NCI-H187 (cell line): ENCODE measurements at places on chromosomes 12 and 14.

DNA sequence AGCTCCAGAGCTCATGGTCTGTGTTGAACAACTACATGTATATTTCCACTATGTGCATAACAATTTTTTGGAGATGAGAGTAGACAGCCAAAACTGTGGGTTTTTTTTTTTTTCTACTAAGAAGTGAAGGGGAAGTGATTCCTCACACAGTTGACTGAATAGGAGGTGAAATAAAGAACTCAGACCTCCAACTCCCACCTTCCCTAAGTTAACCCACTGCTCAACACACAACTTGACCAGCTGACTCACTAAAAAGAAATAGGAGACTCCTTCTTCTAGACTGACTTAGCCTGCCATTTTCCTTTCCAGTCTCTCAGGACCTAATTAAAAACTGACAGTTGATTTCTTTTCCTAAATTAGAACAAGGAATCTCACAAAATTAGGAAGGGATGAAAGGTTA is 1.7 kb downstream of the M6PR start:
- no peak for DNase-seq

GRCh38 chr12:121748218-121748570 is 35.6 kb downstream of the TMEM120B start:
- no peak for DNase-seq

DNA sequence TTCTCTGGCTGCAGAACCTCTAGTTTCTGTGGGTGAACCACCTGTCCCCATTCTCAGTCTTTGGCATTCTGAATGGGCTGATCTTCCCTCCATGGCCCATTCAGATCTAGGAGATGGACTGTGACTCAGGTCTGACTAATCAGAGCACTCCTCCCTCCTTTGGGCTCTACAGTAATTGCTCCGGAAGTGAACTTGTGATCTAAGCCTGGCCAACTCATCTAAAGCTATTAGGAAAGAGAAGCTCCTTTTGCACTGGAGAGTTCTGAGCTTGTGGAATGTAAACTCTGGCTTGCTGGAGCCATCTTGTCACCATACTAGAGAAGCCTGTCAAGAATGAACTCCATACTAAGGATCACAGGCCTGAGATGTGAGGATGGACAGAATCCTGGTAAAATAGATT is 168.2 kb downstream of the SUDS3 start:
- no peak for DNase-seq

DNA sequence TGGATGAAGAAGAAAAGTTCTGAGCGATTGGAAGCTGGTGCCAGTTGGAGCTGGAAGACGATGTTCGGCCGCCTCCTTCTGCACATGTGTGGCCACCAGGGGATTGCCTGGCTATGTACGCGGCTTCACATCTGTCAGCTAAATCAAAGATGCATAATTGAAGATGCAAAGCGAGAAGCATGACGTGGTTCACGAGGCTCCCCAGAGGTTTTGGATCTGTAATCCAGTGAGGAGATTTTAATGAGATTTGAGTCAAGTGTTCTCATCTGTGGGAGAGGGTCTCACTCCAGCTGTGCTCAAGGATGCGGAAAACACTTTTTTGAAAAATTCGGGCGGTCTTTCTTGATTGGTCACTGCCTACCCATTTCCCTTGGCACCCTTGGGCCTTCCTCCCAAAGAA is 94.6 kb downstream of the PAX9 start:
- DNase-seq: no peak

GRCh38 chr14:35390577-35391387 is 13.8 kb downstream of the NFKBIA start:
- no peak for DNase-seq

DNA sequence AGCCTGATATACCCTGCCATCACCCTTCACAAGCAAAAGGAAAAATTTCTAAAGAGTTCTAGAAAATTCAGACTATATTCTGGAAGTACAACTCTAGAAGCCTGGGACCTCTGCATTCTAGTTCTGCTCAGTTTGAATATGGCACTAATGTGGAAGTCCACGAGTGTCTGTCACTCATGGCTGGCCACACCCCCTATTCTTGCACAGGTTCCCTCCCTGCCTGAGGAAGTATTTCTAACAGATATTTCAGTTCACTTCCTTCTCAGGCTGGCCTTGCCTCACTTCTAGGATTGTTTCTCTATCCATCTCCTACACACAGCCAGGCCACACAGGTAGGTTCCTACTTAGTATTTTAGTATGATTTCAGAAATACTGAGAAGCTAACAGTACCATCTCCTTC is 67.4 kb downstream of the PHLDA1 start:
- no peak for DNase-seq

DNA sequence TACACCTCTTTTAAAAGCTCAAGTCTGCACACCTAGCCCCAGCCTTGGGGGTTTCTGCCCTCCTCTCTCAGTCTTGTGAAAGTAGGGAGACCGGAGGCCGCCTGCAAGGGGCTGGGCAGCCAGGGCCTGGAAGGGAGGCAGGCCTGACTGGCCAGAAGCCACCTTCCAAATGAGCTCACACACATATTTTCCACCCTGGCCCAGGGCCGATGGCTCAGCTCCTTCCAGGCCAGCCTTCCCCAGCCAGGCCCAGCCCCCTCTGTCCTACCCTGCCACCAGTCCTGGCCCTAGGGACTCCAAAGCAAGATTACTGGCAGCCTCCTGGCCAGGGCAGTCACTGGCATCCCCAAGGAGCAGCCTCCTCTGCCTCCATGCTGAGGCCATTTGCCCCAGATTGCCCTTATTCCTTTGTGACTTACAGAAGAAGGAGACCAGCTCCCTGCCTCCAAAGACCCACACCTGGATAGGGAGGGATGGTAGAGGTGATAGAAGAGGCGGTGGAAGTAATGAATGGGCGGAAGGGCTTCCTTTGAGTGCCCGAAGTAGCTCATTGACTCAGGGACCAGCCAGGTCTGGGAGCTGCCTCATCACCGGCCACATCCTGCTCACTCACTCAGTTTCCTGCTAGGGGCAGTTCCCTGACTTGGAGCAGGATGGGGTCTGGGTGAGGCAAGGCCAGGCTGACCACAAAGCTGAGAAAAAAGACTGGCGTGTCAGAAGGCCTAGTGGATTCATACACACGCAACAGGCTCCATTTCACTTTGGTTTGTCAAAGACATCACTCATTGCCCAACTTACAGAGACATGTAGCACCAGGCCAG is 14.8 kb downstream of the MMP14 start:
- no peak for DNase-seq

DNA sequence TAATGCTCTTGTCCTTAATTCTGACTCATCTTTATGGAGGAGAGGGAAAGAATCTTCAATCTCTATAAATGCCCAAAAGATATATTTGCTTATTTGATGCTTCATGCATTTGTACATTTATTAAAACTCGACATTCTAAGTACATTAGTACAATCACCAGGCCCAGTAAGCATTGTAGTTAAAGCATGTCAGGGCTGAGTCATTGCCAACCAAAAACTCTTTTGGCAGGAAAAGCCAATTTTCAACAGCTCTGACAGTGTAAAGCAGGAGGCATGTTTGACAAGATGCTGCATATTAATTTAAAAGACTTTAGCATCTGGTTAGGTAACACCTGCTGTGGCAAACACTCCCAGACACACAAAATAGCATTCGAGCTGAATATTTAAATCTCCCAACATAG is 290.9 kb downstream of the PPFIA2 start:
- DNase-seq: no peak

GRCh38 chr12:6380141-6381121 is 3.5 kb upstream of the LTBR start:
- DNase-seq: no peak

- no peak for DNase-seq
Observed at GRCh38 chr12:51884676-51885229, 3.1 kb upstream of the ANKRD33 start.

DNA sequence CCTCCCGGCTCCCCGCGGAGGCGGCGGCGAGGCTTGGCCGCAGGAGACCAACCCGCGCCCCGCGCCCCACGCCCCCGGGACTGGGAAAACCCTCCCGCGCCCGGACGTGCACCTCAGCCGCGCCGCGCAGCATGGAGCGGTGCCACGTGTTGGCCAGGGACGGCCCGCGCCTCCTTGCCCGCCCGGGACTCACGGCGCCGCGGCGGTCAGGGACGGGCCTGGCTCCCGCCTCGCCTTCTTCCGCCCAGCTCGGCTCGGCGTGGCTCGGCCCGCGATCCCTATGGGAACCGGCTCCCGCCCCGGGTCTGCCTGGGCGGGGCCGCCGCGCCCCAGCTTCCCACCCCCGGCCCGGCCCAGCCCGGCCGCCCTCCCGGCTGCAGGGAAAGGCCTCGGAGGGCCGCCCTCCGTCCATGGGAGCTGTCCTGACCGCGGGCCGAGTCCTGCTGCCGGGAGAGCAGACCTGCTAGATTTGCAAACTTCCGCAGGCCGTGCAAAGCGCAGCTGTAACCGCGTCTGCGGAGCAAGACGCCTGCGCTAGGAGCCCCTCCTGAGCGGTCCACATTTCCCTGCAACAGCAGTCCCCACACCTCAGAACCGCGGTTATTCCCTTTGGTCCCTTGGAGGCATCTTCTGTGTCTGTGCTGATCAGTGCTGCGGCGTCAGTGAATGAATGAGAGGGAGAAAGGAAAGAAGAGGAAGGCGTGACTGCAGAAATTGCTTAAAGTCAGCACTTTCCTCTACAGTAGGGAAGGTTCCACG is at the start of gene CDKL1:
TSS of gene CDKL1 (minus strand) at position 251 of the 759 bp plus-strand sequence. CDS start 1,013 bp downstream, outside the sequence.
- DNase-seq: no peak

GRCh38 chr14:81509838-81510452 is 23.7 kb downstream of the SEL1L start:
- no peak for DNase-seq

DNA sequence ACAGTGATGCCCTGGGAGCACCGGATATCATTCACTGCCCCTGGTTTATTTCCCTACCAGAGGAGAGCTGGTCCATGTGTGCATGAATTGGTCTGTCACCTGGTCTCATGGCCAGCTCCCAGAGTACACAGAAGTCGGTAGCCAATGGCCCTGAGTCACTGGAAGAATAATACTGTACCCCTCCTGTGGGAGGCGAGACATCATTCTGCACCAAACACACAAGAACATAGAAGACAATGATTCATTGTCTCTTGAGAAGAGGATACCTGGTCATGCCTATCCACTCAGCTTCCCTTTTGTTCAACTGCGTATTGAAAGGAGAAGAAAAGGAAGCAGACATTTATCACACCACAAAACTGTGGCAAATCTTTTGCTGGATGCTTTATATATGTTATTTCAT is 216.2 kb downstream of the DPF3 start:
- DNase-seq: no peak

- no peak for DNase-seq
Observed at GRCh38 chr14:22178333-22178839, 410.6 kb downstream of the DAD1 start.

DNA sequence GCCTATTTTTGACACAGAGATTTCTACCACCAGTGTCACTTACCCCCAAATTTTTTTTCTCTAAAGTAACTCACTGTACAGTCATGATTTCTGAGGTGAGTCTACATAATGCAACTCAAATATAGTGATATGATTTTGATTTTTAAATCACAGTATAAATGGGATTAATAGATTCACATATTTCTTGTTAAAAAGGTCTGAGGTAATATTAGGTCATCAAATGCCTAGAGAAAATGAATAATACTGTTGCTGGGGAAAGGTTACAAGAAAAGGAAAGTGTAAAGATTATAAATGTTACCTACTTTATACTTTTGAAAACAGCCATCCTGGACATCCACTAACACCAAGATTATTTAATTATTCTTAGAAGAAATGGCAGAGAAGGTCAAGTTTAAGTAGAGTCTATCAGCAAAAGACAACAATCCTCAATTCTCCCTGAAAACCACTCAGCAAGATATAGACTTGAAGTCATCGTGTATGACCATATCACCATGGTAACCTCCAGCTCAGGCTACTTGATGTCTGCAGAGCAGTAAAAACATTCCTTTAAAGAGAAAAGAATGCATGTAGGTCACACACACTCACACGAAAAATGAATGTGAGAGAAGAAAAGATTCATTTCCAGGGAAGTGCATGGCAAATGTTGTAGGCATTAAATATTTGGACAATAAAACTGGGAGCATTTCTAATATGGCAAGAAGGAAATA is 58.7 kb downstream of the CCDC59 start:
- no peak for DNase-seq

DNA sequence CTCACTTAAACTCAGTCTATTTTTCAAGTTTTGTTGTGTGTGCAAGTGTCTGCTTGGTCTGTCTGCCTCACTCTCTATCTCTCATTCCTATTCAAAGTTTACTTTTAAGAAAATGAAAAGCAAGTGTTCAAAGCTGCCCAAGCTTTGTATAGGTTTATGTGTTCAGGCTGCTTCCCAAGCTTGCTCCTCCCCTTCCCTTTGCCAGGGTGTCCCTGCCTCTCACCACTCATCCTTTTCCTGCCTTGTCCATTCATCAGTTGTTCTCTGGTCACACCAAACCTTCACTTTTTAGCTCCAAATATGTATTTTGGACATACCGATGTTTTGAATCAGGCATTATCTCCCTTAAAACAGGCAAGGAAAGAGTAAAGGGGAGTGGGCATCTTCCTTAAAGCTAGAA is 41.3 kb downstream of the STK38L start:
- DNase-seq: no peak

- no peak for DNase-seq
Observed at GRCh38 chr14:72741826-72742117, 152.1 kb downstream of the DPF3 start.

- DNase-seq: no peak
Observed at GRCh38 chr14:79656056-79656455, 555.2 kb downstream of the DIO2 start.

- no peak for DNase-seq
Observed at GRCh38 chr12:2553388-2554126, 241.2 kb upstream of the FKBP4 start.

DNA sequence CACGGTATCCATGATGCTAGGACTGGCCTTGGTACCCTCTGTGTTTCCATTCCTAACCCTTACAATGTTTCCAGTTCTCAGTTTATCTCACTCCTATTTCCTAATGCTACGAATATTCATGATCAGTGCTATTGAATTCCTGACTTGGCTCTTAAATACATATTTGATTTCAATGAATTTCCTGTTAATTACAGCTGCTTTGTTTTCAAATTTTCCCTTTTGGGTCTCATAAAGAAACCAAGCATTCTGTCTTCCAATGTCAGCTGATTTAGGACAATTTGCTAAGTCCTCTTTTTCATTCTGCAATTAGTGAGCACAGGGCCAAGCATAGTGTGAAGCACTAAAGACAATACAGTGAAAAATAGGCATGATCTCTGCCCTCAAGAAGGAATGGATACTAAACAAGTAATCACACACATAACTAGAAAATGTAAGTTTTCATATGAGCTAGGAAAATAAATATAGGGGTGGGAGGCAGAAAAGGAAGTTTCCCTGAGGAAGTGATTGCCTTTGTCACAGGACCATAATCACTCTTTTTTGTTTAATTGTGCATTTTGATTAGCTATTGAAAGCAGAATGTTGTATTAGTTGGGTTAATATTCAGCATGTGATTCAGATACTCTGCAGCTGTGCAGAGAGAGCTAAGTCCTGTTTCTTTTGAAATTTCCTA is 88.5 kb downstream of the KCNC2 start:
- DNase-seq: no peak

DNA sequence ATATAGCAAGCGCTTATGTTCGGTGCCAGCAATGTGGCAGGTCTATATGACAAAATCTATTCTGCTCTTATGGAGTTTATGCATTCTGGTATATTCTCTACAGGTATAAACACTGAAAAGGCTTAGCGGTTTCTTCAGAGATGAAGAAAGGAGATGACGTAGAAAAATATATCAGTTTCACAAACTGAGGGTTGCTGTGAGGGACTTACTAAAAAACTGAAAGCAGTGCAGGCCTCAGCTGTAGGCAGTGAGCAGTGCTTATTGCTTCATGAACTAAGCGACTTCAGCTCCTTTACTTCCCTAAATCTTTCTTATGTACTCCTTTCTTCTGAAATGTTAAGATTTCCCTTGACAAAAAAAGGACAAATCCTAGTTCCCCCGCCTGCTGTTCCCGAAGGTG is 4.5 kb downstream of the DDX47 start:
- DNase-seq: no peak
